T-helper 2 cell treated with Interferon-gamma antibody and Interleukin-4, amounts not matched to agents 5 μg/mL and 100 μg/mL, for 36 hours (primary cell): ENCODE measurements at places on chromosomes 16 and 17.

GRCh38 chr17:72126575-72127486 lies 6.0 kb downstream of the SOX9 start:
- no peaks in the 10 kb centered on the region for H3K4me1 ChIP-seq
- no peak overlapping the region for H3K4me3 ChIP-seq
- H3K27ac ChIP-seq: no peak overlapping the region
- no peaks in the 10 kb centered on the region for H3K36me3 ChIP-seq

DNA sequence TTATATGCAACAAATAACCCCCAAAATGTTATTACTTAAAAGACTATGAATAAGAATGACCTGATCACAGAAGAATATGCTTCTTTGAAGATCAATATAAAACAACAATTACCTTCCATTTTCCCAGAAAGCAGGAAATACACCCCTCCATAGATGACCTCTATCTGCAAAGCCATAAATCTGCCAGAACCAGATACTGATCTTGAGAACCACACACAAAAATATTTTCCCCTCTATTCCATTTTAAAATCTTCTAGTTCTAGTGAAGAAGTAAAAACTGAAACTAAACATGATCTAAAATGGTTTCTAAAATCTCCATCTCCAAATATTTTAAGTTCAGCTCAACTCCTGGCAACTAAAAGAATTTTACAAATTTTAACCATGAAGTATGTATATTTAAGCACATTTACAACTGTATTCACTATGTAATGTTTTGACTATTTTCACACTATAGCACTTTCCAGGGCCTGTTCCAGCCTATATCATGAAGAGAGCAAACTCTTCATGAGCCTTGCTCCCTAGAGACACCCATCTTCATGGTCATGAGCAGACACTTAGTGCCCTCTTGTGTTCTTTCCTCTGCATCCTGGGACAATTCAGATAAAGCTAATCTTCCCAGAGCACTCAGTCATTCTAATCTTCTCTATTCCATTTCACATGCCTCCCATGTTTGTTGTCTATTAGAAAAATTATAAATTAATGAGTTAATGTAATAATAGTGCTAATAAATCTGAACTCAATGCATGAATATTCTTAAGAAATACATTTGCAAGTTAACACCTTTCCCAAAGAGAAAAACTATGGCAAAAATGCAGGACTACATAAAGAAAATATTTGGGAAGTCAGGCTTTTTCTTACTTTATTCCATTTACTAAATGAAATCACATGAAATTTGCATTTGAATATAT lies 87.0 kb downstream of the HELZ start:
- H3K27me3 ChIP-seq: no peaks in the 10 kb centered on the region
- no peak for DNase-seq
- H3K36me3 ChIP-seq: peaks cover 39% of the 10 kb centered on the region
- peak overlapping the region; percentile 63 for H3K4me3 ChIP-seq
- H3K4me1 ChIP-seq: peaks cover 19% of the 10 kb centered on the region

DNA sequence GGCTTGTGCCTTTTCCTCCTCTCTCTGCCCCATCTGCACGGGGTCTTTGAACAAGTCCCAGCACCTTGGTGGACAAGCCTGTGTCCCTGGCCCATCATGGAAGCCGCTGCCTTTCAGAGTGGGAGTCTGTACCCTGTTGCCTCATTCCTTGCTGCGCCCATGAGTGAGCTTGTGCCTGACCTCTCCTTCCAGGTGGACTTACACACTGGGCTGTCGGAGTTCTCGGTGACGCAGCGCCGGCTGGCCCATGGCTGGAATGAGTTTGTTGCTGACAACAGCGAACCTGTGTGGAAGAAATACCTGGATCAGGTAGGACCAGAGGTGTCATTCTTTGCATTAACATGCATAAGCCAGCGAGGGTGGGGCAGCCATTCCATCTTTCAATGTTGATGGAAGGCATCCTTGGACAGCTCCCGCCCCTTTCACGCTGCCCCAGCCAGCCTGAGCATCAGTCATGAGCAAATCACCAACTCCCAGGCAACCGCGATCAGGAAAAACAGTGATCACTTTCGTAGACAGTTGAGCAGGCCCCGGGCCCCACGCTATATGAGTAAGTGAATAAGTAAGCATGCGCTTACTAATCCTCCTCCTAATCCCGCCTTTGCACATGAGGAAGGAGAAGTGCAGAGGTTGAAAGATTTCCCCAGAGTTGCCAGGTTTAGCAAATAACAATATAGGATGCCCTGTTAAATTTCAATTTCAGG lies 36.8 kb downstream of the ATP2C2 start:
- DNase-seq: no peak
- H3K4me3 ChIP-seq: no peak overlapping the region
- no peaks in the 10 kb centered on the region for H3K36me3 ChIP-seq

DNA sequence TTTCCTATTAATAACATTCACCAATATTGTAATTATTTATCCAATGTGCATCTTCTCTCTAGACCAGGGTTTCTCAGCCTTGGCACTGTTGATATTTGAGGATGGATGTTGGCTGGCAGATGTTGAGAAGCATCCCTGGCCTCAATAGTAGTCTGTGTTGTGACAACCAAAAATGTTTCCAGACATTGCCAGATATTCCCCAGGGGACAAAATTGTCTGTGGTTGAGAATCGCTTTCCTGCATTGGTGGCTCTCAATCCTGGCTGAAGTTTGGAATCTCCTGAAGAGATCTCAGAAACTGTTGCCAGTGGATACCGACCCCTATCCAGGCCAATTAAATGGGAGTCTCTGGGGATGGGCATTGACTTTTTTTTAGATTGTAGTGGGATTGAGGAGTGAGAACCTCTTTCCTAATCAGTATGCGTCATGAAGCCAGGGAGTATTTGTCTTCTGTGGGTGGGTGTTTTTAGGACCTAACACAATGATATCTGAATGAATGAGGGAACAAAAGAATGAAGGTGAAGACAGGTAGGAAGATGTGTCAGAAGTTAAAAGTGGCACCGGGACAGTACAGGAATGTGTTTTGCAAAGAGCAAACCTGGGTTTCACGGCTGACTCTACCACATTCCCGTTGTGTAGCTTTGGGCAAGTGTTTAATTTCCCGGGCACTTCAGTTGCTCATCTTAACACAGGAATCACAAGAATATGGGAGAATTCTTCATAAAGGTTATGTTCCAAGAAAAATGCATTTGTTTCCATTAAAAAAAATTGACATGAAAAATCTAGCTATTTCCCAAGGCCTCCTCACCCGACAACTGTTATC lies 24.3 kb downstream of the HSD17B2 start:
- no peak overlapping the region for H3K4me3 ChIP-seq
- H3K36me3 ChIP-seq: no peaks in the 10 kb centered on the region
- H3K27me3 ChIP-seq: peaks cover 23% of the 10 kb centered on the region
- DNase-seq: no peak
- no peak overlapping the region for H3K27ac ChIP-seq

GRCh38 chr16:78778101-78779004 lies 678.9 kb downstream of the WWOX start:
- peak overlapping the region; percentile 90 for H3K27ac ChIP-seq
- peak; percentile 83 for DNase-seq
- peaks cover 8% of the 10 kb centered on the region for H3K36me3 ChIP-seq
- H3K4me1 ChIP-seq: peaks cover 42% of the 10 kb centered on the region

DNA sequence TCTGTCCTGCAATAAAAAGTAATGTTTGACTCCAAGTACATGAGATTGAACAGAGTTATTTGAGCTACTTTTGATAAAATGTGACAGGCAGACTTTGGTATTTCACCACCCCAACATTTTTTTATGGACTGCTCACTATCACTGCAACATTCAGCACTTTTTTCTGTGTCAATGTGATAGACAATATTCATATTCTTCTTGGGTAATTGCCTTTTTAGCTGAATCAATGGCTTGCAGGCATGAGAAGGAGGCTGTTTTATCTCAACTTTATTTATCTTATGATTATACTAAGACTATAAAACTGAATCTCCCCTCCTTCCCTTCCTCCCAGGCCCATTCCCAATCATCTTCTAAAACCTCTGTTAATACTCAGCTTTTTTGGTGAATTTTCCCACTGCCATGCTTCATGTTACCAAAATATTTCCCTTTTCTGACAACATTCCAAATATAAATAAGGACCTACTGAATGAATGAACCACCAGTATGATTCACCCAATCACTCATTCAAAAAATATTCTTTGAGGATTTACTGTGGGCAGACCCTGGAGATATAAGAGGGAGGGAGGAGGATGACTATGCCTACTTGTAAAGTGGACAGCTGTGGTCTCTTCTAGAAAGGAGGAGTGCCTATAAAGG lies 67.6 kb downstream of the CDH13 start:
- H3K36me3 ChIP-seq: no peaks in the 10 kb centered on the region
- no peaks in the 10 kb centered on the region for H3K4me1 ChIP-seq
- H3K4me3 ChIP-seq: no peak overlapping the region
- DNase-seq: no peak
- H3K27me3 ChIP-seq: peaks cover 18% of the 10 kb centered on the region

DNA sequence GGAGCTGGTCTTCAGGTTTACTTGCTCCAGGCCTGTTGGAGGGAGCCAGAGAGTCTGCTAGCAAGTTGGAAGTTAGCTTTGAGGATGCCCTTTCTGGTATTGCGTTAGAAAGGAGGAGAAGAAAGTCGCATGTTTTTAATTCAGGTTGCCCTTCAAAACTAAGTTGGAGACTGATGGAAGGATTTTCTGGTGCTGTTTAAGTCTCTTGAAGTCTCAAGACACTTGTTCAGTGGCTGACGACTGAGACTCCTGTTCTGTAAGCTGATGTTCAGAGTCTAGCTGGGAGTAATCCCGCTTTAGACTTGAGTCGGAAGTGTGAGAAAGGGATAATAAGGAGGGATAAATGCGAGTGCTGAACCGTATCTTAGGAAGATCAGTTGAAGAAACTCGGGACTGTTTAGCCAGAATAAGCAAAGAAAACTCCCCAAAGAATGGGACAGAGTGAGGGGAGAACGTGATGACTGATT lies 740 bp downstream of the AATF start:
- peaks cover 41% of the 10 kb centered on the region for H3K36me3 ChIP-seq
- no peak for DNase-seq
- H3K27ac ChIP-seq: peak overlapping the region; percentile 90
- H3K4me1 ChIP-seq: peaks cover 41% of the 10 kb centered on the region
- peak overlapping the region; percentile 91 for H3K4me3 ChIP-seq
- H3K27me3 ChIP-seq: peaks cover 35% of the 10 kb centered on the region

DNA sequence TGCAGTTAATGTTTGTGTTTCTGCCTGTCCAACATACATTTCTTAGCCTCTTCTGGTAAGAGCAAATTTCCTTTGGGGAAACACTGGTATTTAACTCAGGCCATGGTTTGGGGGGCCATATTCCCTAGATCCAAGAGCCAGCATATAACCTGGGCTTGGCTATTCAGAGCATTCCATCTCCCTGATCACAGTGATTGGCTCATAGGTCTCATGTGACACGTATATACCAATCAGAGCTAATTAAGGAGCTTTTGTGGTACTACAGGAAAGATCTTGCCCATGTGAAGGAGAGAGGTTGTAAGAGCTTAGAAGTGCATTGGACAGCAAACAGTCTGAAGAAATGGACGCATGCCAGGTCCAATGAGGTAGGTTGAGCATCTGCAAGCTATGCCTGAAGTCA lies 33.4 kb upstream of the GPR139 start:
- H3K27me3 ChIP-seq: no peaks in the 10 kb centered on the region
- DNase-seq: no peak
- H3K4me3 ChIP-seq: no peak overlapping the region
- no peak overlapping the region for H3K27ac ChIP-seq
- H3K4me1 ChIP-seq: no peaks in the 10 kb centered on the region
- H3K36me3 ChIP-seq: no peaks in the 10 kb centered on the region

DNA sequence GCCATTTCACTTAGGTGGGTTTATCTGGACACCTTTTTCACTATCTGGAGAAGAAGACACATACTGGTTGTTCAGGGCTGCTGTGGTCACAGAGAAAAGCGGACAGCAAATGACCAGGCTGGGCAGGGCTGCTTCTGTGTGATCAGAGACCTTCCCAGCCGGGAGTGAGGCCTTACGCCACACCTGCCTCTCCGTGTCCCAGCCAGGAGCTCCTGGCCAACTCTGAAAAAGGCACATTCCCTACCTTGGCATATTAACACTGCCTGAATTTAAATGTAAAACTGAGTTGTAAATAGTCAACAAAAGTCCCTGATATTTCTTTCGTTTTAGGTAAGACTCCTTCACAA lies 9.1 kb upstream of the SOST start:
- H3K4me1 ChIP-seq: no peaks in the 10 kb centered on the region
- H3K27me3 ChIP-seq: no peaks in the 10 kb centered on the region
- no peak overlapping the region for H3K4me3 ChIP-seq
- DNase-seq: no peak
- H3K27ac ChIP-seq: no peak overlapping the region

DNA sequence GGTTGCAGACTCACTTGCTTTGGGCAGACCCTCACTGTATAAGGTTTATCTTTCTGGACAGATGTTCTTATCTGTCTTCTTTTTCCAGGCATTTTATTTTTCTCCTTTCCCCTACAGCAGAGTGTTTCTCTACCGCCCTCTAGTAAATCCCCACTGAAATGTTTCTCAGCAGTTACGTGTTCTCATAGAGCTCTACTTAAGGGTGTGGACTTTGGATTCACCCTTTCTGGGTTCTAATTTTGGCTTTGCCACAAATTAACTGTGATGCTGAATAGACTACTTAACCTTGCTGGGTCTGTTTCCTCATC lies 2.0 kb downstream of the ADAT1 start:
- peaks cover 46% of the 10 kb centered on the region for H3K36me3 ChIP-seq
- peaks cover 26% of the 10 kb centered on the region for H3K4me1 ChIP-seq
- H3K4me3 ChIP-seq: peak overlapping the region; percentile 97
- DNase-seq: no peak
- H3K27me3 ChIP-seq: no peaks in the 10 kb centered on the region
- H3K27ac ChIP-seq: peak overlapping the region; percentile 39

DNA sequence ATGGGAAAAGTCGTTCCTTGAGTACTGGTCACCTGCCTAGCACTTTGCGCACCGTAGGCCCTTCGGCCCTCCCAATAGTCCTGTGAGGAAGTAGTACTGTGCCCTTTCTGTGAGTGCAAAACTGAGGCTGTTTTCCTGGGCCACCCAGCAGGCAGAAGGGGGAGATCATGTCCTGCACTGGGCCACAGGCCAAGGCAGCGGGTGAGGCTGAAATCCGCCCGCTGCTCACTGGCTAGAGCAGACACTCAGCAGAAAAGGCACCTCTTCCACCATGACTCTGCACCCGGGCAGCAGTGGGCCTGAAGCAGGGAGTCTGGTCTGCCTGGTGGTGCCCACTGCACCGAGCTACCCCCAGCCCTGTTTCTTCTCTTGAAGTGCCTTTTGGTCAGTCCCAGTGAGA lies 20.2 kb downstream of the METTL22 start:
- H3K4me3 ChIP-seq: no peak overlapping the region
- peaks cover 57% of the 10 kb centered on the region for H3K36me3 ChIP-seq
- DNase-seq: no peak
- no peaks in the 10 kb centered on the region for H3K27me3 ChIP-seq
- no peak overlapping the region for H3K27ac ChIP-seq
